Activated T-helper 1 cell treated with anti-CD3 and anti-CD28 coated beads, Interleukin-2, amount 50 U/mL, for 16 hours (primary cell): ENCODE measurements at places on chromosomes 6 and 20.

GRCh38 chr6:35583893-35584688 lies 71.4 kb upstream of the TULP1 start:
- DNase-seq = peak; percentile 55

GRCh38 chr6:46044881-46045617 lies 29.4 kb upstream of the CLIC5 start:
- DNase-seq = no peak

GRCh38 chr6:166942393-166943168 lies 13.8 kb downstream of the RNASET2 start:
- DNase-seq = peak; percentile 54

- no peak for DNase-seq
Measured at GRCh38 chr6:40845553-40845952, 193.5 kb downstream of the UNC5CL start.

- DNase-seq = no peak
Measured at GRCh38 chr6:101878554-101879276, 485.2 kb downstream of the GRIK2 start.

- no peak for DNase-seq
Measured at GRCh38 chr20:10842116-10842515, 168.3 kb upstream of the JAG1 start.

DNA sequence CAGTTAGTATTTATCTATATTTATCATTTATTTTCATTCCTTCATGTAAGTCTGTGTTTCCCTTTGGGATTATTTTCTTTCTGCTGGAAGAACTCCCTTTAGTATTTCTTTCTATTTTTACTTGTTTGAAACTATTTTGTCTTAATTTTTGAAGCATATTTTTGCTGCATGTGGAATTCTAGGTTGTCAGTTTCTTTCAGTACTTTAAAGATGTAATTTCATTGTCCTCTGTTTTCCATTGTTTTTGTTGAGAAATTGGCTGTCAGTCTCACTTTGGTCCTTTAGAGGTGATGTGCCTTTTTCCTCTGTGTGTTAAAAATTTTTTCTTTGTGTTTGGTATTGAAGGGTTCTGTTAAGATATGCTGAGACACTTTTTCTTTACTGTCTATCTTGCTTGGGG lies 17.1 kb downstream of the RNF182 start:
- DNase-seq = no peak

GRCh38 chr20:45842169-45842812 lies 8.7 kb downstream of the SNX21 start:
- no peak for DNase-seq

DNA sequence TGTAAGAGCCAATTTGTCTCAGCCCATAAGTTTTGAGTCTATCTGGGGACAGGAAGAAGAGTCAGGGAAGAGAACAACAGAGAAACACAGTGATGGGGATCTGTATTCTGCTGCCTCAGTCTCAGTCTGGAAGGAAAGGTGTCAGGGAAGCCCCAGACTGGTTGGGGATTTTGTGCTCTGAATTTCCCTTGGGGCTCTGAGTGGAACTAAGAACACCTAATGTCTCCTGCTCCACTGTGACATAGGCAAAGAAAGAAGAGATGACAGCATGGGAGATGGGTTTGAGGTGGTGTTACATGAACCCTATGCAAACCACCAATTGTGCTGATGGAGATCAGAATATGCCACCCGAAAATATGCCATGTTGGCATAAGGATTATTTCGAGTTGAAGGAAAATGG lies 139.5 kb upstream of the MYLIP start:
- DNase-seq = no peak

GRCh38 chr20:34915749-34916455 lies 39.5 kb downstream of the ACSS2 start:
- no peak for DNase-seq

- no peak for DNase-seq
Measured at GRCh38 chr6:119163006-119163405, 84.5 kb upstream of the FAM184A start.

- DNase-seq = no peak
Measured at GRCh38 chr20:10954137-10954840, 280.5 kb upstream of the JAG1 start.

- DNase-seq = no peak
Measured at GRCh38 chr20:3166913-3167342, 6.4 kb downstream of the LZTS3 start.

DNA sequence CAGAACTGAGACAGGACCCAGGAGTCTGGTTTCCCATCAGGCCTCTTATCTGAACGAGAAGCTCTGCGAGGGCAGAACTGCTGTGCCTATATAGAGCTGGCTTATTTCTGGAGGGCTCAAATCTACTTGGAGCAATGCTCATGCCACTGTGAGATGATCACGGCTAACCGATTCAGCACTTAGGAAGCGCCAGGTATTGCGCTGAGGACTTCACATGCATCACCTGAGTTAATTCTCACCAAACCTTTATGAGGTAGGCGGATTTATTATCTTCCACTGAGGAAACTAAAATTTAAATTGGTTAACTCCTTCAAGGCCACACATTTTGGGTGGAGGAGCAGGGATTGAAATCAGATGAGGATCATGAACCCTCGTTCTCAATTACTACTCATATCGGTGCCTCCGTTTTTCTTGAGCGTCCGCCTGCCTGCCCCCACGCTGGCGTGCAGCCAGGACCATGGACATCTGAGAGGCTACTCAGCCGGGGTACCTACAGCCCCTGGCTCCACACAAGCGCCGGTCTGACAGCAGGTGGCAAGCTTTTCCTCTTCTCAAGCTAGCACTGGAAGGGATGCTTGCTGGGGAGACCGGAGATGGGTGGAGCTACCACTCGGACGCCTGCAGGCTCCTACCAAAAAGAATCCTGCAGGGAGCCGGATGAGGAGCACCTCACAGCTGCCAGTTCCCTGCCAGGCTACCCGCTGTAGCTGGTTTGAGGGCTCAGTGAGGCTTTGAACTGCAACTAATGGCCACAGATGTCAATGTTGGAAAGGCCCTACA lies 1.0 kb upstream of the PCIF1 start:
- peak; percentile 32 for DNase-seq

DNA sequence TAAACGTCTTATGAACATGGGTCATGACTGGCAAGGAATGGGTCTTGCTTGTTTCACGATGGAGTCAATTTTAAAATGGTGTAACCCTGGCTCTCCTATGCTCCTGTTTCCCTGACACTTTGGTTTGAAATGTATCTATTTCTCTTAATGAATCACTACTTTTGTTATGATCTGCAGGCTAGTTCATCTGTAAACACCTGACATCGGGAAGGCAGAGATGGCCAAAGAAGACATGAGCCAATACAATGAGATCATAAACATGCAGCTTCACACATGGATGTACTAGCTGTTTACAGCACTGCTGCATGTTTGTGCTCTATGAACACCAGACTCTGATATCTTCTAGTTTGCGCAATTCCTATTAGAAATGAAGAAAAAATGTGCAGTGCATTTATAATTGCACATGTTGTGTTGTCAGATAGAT lies 11.0 kb upstream of the RAD21L1 start:
- DNase-seq = no peak

DNA sequence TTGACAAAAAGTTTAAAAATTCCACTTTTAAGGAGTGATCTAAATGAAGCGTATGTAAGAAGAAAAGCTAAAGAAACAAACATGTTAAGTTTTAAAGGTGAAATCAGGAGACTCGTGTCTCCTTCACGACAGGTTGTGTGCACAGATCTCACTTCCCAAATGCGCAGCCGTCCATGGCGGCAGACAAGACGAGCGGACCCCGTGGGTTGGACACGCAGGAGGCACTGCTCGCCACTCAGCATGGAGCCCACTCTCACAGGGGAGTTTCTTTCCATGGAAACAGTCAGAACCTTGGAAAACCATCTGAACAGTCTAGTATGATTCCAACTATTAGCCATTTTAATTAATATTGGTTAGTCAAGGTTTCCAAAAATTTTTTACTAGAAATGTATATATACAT lies 48.9 kb downstream of the WDR27 start:
- no peak for DNase-seq

- DNase-seq = no peak
Measured at GRCh38 chr6:40526036-40526435, 61.1 kb downstream of the LRFN2 start.

GRCh38 chr6:107684996-107685395 lies 139.1 kb downstream of the SCML4 start:
- no peak for DNase-seq
